ENCODE measurements at places on chromosomes 5 and 9.

DNA sequence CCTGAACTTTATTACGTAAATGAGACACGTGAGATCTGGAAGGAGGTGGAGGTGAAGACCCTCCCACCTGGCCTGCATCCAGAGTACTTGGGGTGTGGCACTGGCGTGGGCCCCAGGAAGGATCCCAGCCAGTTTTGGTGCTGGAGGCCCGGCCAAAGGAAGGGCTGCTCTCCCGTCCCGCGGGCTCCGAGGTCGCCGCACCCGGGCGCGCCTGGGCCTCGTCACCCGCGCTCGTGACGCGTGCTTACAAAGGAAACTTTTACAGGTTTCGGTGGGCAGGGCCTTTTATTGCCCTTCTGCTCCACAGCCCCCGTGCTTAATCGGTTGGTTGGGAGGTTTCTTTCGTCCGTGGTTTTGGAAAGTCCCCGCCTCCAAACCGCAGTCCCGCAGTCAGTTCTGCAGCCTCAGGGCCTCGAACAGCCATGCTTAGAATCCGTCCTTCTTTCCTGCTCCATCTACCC, 29.2 kb downstream of the CDKN2A start:
- DNase-seq: no peak

GRCh38 chr5:59569608-59570334, 323.8 kb downstream of the PDE4D start:
- no peak for DNase-seq

GRCh38 chr5:151239237-151239861, 13.6 kb upstream of the GM2A start:
- peak; percentile 64 for DNase-seq

DNA sequence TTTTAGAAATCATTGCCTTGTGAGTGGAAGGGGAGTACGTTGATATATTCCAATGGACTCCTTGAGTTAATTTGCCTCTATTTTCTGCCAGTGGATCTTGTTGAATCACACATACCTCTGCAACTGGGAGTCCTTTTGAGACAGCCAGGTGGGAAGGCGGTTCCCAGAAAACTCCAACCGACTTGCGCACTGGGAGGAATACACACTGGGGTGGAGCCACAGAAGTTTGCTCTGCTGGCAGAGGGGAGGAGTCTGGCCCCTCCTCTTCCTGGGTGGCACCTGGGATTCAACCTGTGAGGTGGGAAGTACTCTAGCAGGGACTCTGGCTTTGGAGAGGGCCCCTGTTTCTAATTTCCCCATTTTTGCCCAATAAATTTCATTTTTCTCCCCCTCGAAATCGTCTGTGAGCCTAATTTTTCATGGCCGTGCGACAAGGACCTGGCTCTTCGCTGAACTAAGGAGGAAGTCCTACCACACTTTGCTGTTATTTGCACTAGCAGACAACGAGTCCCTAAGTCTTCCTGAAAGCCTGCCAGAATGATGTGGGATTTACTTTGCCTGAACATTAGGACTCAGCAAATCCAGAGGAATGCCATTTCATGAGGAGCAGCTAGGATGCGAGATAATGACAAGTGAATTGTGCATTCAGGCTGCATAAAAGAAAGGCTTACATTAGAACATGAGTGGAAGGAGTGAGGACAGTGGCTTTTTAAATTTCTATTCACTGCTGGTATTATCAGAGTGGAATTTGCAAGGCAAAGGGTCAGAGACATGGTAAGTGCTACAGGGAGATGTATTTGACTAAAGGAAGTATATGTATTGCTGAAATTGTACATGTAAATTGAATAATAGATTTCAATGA, 67.2 kb downstream of the PRLR start:
- no peak for DNase-seq

DNA sequence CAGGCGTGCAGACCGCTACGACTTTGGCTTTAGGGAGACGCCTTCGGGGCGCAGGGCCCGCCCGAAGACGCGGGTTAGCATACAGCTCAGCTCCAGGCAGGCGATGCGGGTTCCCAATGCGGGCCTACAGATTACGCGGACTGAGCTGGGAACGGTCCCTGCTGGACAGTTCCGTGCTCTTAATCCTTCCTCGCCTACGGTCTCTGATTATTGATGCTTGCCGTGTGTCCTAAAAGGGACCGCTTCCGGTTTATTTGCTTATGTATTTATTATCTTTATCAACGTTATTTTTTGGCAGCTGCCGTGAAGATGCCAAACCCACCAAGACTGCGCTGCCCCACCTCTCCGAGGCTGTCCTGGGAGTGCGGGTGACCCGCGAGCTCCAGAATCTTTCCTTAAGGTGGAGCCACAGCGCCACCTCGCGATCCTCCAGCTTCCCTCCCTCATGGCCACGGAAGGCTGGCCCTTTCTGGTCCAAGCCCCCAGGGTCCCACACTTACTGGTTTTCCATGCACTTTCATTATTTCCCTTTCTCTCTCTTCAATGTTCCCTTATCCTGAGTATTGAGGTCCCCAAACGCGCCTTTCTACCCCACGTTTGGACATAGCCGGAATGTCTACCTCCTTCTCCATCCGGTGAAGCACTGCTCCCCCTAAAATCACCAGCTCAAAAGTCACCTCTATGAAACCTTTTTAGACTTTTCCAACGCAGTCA, 7.0 kb upstream of the EBF1 start:
- peak; percentile 82 for DNase-seq

DNA sequence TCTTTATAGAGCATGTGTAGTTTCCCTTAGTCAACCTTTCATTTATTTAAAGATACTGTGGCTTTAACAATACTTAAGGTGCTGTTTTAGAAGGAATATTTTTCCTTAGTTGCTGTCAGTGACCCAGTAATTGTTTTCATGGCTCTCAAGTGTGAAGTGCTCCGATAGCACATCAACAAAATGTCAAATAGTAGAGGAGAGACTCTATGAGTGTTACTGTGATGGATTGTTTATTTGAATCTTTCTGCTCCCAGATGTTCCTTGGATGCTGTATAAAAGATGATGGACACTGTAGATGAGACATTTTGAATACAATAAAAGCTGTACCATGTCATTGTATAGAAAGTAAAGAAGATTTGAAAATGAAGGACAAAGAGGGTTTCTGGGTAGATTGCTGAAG, 1185.7 kb upstream of the C9orf72 start:
- DNase-seq: no peak

DNA sequence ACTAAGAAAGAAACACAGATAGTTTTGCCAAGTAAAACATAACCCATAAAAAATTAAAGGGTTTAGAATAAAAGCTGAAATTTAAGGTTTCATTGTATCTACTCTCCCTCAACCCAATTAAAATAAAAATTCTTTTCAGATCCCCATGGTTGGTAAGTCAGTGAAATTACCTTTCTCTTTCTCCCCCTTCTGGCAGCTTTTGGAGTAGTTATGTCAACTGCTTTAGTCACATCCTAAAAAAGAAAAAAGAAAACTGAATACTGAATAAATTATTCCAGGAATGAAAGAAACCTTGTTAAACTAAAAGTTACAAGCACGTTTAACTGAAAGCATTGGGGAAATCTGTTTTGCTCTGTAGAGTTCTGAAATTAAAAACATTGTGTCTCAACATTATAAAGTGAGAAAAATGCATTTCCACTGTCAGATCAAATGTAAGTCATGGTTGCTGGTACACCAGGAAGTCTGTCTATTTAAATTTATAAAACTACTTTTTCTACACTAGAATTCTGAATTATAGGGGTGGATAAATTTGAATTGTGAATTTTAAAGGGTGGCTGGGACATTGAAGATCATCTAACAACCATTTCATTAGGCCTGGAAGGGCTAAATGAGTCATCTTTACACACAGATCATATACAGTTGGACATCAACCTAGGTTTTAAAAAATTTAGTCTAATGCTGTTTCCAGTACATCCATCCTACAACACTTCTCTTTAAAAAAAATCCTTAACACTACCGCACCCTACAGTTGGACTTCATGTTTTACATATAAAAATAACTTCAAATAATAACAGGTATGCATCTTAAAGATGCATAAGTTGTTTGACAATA, 24.7 kb downstream of the PSIP1 start:
- no peak for DNase-seq

DNA sequence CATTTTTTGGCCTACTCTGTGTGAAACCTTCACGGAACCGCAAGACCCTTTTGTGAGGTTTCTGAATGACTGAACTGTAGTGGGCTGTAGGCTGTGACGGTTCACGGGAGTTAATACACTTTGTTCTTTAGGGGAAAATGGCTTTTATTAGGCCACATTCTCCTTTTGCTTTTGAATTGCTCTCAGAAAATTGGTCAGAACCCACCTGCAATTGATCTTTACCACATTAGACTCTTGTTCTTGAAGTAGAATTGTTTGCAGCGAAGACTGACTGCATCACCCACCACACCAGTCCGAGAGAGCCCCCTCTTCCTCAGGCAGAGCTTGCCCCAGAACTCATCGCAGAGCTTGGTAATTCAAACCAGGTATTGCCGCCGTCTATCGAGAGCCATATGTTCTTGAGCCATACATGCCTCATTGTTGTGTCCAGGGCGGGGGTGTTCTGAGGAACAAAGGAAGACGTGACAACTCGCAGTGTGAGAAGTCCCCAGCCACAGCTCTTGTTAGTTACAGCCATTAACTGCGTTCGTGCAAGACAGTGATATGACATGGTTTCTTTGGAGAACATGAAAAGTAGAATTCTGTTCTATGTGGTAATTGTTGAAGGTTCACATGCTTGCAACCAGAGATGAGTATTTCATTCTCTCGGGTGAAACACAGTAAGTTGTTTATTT, 166.4 kb upstream of the OTULINL start:
- DNase-seq: no peak

GRCh38 chr9:118529624-118530214, 825.5 kb downstream of the TLR4 start:
- no peak for DNase-seq

- DNase-seq: no peak
Measured at GRCh38 chr9:89444925-89445765, 52.8 kb downstream of the SEMA4D start.

GRCh38 chr5:82044010-82044409, 72.2 kb downstream of the ATG10 start:
- no peak for DNase-seq

- no peak for DNase-seq
Measured at GRCh38 chr9:437574-438001, 222.9 kb downstream of the DOCK8 start.

DNA sequence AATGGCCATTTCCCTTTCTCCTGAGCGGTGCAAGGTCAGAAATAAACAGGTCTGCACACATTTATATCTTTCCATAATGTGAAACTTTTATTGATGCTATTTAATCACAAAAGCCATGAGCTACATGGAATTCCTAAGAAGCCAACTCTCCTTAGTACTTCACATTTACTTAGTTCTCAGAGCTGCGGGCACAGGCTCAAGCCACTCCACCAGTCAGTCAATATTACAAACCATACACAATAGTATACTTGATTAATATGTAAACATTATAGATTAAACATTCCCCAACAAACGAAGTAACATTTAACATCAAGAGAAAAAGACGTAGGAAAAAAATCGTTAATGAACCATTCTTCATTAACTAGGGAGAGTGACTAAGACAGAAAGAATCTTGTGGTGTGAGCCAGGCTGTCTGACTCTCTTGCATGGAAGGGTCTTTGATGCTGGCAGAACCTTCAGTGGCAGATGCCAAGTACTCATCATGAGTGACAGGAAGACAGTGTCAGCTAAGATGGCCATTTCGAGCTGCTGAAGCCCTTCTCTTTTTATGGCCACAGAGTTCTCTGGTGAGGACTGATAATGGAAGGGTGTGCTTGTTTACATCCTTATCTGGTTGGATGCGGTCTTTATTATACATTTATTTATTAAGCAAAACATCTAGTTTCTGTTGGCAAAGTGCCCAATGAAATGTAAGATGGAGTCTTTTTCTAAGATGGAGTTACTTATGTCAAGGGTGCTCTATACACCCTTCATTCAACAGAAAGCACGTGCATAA, 115.5 kb upstream of the TUT7 start:
- no peak for DNase-seq

DNA sequence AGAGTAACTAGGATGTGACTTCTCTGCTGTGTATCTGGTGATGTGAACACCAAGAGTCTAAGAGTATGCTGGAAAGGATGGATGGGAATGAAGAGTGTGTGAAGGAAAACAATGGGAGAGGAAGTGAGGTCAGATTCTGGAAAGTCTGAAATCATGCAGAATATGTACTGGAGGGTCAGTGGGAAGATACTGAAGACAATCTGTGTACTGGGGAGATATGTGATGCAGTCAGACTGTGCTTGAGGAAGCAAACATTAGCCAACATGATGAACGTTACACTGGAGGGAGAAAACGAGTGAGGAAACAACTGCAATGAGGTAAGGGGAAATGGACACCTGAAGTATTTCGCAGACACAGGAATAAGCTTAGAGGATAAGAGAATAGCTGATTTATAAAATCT, 105.7 kb downstream of the NR3C1 start:
- no peak for DNase-seq

DNA sequence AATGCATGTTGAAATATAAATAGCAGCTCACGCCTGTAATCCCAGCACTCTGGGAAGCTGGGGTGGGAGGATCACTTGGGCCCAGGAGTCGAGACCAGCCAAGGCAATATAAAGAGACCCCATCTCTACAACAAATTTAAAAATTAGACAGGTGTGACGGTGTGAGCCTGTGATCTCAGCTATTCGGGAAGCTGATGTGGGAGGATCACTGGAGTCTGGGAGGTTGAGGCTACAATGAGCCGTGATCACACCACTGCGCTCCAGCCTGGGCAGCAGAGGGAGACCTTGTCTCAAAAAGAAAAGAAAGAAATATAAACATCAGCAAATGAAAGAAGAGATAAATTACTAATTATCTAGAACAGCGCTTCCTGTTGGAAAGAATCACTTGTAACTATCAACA, 105.0 kb downstream of the MAPKAP1 start:
- DNase-seq: peak; percentile 36

DNA sequence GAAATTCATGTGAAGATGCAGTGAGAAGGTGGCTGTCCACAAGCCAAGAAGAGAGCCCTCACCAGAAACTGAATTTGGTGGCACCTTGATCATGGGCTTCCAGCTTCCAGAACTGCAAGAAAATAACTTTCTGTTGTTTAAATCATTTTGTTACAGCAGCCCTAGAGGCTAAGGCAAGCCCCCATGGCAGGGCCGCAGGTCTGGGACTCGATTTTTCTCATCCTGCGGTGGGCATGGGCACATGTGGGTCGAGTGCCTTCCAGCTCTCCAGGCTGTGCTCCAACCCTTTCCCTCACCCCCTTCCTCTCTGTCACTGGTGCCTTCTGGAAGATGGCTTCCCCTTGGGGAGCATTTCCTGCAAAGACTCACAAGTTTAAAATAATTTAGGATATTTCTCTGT, 40.7 kb downstream of the AHRR start:
- no peak for DNase-seq

Data from right kidney (tissue), 9 donors.